ENCODE measurements at places on chromosomes 7 and 10. TPM values are rescaled to one million over a fixed set of nuclear protein-coding genes. Genes with fewer than 3 reads are reported as not detected.

DNA sequence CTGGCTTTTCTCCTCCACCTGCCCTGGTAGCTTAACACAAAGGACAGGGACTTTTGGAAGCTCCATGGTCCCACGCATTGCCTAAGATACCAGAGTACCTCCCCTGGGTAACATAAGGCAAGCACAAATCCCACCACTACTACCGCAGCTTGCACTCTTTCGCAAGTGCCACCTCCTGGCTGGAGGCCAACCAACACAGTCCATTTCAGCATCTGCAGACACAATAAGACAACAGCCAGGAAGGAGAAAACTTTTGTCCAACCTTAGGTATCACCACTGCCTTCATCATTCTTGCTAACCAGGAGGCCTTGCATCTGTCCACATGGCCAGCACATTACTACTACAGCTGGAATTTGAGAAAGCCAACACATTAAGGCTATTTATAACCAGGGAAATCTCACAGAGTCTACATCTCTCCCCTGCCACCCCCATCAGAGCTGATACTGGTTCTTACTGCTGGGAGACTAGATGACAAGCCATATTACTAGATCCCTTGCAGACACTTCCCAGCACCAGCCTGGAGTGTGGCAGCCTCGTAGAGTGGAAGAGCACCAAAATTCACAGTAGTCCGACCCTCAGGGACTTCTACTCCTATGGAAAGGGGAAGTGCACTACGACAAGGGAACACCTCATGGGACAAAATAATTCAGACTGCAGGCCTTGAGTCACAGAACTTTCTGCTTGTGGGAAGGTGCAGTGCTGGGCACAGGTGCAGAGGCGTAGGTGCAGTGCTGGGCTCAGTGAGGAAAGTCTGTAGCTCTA is 39.8 kb upstream of the CDK13 start:
- H3K4me1 ChIP-seq = peaks cover 9% of the 10 kb centered on the region
- H3K4me3 ChIP-seq = no peak overlapping the region
- DNase-seq = no peak
- peaks cover 6% of the 10 kb centered on the region for H3K36me3 ChIP-seq
- no peaks in the 10 kb centered on the region for H3K27me3 ChIP-seq
- H3K27ac ChIP-seq = no peak overlapping the region

GRCh38 chr10:43396061-43396927 is 12.7 kb downstream of the HNRNPF start:
- H3K27ac ChIP-seq = peak overlapping the region; percentile 97
- H3K4me1 ChIP-seq = peaks cover 68% of the 10 kb centered on the region
- H3K27me3 ChIP-seq = no peaks in the 10 kb centered on the region
- H3K36me3 ChIP-seq = peaks cover 85% of the 10 kb centered on the region
- peak; percentile 86 for DNase-seq

DNA sequence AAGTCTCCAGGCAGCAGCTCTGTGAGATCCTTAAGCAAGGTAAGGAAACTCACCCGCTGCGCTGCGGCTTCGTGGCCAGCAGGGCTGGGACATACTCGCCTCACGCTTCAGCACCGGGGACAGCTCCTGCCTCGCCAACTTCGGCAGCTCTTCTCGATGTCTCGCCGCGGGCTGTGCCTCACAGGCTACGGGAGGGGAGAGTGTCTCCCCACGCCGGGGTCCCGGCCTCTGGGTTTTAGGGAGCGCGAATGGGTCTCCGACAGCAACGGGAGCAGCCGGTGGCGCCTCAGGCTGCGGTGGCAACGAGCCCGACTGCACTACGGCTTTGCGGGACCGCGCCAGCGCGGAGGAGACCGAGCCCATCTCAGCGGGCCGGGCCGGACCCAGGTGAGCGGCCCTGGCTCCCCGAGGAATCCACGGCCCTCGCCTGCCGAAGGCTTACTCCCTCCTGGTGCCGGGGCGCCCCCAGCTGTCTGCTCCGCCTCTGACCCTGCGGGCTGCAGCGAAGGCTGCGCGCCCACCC is 62.4 kb downstream of the LSM5 start:
- H3K27ac ChIP-seq = no peak overlapping the region
- peak; percentile 73 for DNase-seq
- no peaks in the 10 kb centered on the region for H3K36me3 ChIP-seq
- peaks cover 55% of the 10 kb centered on the region for H3K27me3 ChIP-seq
- H3K4me1 ChIP-seq = peaks cover 2% of the 10 kb centered on the region
- no peak overlapping the region for H3K4me3 ChIP-seq

The SLC18A2 gene
- not detected for total RNA-seq

The SLC26A5 gene
- total RNA-seq = not detected

GRCh38 chr10:69757553-69758309 is 44.0 kb upstream of the COL13A1 start:
- DNase-seq = no peak
- no peaks in the 10 kb centered on the region for H3K36me3 ChIP-seq
- H3K27me3 ChIP-seq = peaks cover 4% of the 10 kb centered on the region
- no peak overlapping the region for H3K27ac ChIP-seq

- peak overlapping the region; percentile 91 for H3K4me3 ChIP-seq
- H3K4me1 ChIP-seq = peaks cover 35% of the 10 kb centered on the region
- no peaks in the 10 kb centered on the region for H3K27me3 ChIP-seq
- DNase-seq = no peak
- peaks cover 16% of the 10 kb centered on the region for H3K36me3 ChIP-seq
- H3K27ac ChIP-seq = peak overlapping the region; percentile 97
Measured at GRCh38 chr10:14953424-14954000, 384 bp downstream of the DCLRE1C start.

DNA sequence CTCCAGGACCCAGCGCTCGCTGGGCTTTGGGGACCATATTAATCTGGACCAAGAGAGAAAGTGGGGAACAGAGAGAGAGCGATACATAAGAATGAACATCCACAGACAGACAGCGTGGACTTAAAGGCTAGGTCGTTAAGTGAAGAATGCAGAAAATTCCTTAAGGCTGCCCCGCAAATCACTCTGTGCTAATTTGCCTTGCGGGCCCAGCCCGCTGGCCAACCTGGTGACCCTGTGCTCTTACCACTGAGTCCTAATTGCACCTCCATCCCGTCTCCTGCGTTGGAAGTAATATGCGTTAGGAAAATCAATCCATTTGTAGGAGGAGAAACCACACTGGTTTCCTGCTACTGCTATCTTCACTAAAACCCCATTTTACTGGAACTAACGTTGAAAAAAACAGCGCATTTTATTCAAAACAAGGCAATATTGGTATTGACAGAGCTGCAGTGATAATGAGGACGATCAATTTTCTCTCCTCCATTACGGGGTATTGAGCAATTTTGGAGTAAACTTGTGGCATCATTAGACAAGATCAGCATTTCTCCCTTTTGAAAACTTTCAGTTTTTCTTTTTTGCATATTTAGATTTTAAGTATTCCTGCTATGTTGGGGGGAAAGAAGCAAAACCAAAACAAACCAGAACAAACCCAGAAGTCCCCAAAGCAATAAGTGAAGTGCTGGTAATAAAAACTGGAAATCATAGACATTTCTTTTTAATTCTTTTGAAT is 85.2 kb downstream of the WDFY4 start:
- no peaks in the 10 kb centered on the region for H3K27me3 ChIP-seq
- no peak overlapping the region for H3K4me3 ChIP-seq
- H3K4me1 ChIP-seq = no peaks in the 10 kb centered on the region
- DNase-seq = no peak
- H3K27ac ChIP-seq = no peak overlapping the region
- H3K36me3 ChIP-seq = no peaks in the 10 kb centered on the region

DNA sequence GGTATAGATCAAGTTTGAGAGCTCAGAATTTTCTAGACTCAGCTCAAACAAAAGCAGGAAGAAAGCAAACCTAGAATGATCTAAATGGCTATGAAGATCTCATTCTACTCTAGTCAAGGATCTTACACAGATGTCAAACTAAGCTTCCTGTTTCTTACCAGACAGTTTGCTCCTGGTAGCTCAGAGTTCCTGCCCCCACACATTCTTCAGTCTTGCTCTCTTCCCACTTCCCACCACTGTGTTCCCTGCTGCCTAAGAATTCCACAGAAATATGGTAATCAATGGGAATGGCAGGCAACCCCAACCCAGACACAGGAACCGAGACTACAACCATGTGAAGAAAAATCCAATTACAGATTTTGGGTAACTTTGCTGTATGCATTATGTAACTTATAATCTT is 133.4 kb upstream of the PTN start:
- H3K27ac ChIP-seq = no peak overlapping the region
- H3K36me3 ChIP-seq = no peaks in the 10 kb centered on the region
- DNase-seq = no peak

The CCNJ gene
- 6.8 TPM for total RNA-seq

The LRRC17 gene
- not detected for total RNA-seq

GRCh38 chr7:116631676-116632075 is 40.3 kb upstream of the MET start:
- DNase-seq = no peak
- H3K36me3 ChIP-seq = no peaks in the 10 kb centered on the region
- no peak overlapping the region for H3K4me3 ChIP-seq
- H3K27me3 ChIP-seq = peaks cover 39% of the 10 kb centered on the region
- no peak overlapping the region for H3K27ac ChIP-seq

- H3K27me3 ChIP-seq = no peaks in the 10 kb centered on the region
- peaks cover 44% of the 10 kb centered on the region for H3K36me3 ChIP-seq
- H3K4me1 ChIP-seq = no peaks in the 10 kb centered on the region
- no peak overlapping the region for H3K4me3 ChIP-seq
Measured at GRCh38 chr7:99010281-99010680, 131.9 kb downstream of the TRRAP start.

The CCDC3 gene
- 0.06 TPM for total RNA-seq

The TMEM176A gene
- not detected for total RNA-seq

DNA sequence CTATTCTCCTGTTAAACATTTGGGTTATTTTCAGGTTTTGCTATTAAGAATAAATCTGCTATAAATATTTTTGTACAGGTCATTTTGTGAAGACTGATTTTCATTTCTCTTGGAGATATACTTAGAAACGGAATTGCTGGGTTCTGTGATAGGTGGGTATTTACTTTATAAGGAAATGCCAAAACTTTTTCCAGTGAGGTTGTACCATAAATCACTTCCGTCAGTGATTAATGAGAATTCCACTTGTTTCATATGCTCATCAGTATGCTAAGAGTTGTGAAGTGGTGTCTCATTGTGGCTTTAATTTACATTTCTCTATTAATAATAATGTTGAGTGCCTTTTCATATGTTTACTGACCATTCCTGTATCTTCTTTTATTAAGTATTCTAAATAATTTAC is 84.0 kb upstream of the KLF14 start:
- no peak overlapping the region for H3K4me3 ChIP-seq
- peaks cover 13% of the 10 kb centered on the region for H3K4me1 ChIP-seq
- no peaks in the 10 kb centered on the region for H3K36me3 ChIP-seq
- no peak overlapping the region for H3K27ac ChIP-seq

GRCh38 chr7:96253964-96254363 is 67.9 kb downstream of the SLC25A13 start:
- no peak for DNase-seq
- H3K36me3 ChIP-seq = peaks cover 48% of the 10 kb centered on the region
- H3K27ac ChIP-seq = no peak overlapping the region
- no peaks in the 10 kb centered on the region for H3K27me3 ChIP-seq

GRCh38 chr7:70439651-70440050 is 692.3 kb upstream of the GALNT17 start:
- no peaks in the 10 kb centered on the region for H3K27me3 ChIP-seq
- no peak for DNase-seq
- no peaks in the 10 kb centered on the region for H3K36me3 ChIP-seq

DNA sequence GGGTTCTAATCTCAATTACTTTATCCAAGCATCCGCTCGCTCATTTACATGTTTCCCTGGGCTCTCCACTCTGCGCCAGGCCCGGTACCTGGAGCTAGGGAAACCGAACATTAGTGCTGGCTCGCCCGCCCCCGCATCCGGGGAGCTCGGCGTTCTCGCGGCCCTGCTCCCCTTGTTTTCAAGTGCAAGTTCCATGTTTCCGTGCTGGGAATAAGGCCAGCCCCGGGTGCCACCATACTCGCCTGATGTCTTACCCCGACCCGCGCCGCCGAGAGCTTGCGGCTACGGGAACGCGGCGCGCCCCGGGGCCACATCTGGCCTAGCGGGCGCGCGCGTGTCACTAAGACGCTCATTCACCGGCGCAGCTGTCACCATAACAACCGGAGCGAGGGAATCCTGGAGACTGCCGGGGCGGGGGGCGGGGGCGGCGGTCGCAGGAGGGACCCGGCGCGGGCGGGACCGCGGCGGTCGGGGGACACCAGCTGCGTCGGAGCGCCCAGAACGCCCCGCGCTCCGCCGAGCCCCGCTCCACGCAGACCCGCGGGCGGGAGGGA is at the start of gene NEURL1:
NEURL1 (plus strand) TSS at position 344 of the 554 bp plus-strand sequence. CDS start 683 bp downstream, outside the sequence.
- H3K4me3 ChIP-seq = peak within 1 kb of the TSS; percentile 73
- peaks cover 22% of the 10 kb centered on the region for H3K4me1 ChIP-seq

GRCh38 chr7:105776068-105776790 is 100.2 kb downstream of the ATXN7L1 start:
- peaks cover 8% of the 10 kb centered on the region for H3K36me3 ChIP-seq
- H3K27ac ChIP-seq = no peak overlapping the region
- no peak overlapping the region for H3K4me3 ChIP-seq

- H3K4me3 ChIP-seq = no peak overlapping the region
- no peak overlapping the region for H3K27ac ChIP-seq
- peaks cover 3% of the 10 kb centered on the region for H3K4me1 ChIP-seq
- H3K36me3 ChIP-seq = peaks cover 5% of the 10 kb centered on the region
- H3K27me3 ChIP-seq = no peaks in the 10 kb centered on the region
Measured at GRCh38 chr7:157250605-157251228, 86.1 kb upstream of the DNAJB6 start.

DNA sequence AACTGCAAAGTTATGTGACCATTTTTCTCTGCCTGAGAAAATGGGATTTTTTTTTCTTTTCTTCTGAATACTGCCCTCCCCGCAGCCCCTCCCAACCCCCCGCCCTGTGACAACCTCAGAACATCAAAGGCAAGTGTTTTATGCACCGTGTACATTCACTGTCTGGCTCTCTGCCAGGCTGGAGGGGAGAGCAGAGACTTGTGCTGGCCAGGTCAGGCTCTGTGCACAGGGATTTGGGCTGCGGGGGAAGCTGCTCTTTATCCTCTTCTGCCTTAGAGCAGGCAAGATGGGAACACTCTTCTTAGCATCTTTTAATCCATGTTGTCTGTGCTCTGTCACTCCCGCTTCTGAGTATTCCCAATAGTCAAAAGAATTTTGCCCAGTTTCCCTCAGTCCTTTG is 195.1 kb downstream of the CCSER2 start:
- no peak overlapping the region for H3K4me3 ChIP-seq
- peaks cover 6% of the 10 kb centered on the region for H3K27me3 ChIP-seq
- H3K36me3 ChIP-seq = peaks cover 12% of the 10 kb centered on the region
- H3K4me1 ChIP-seq = peaks cover 5% of the 10 kb centered on the region
- H3K27ac ChIP-seq = no peak overlapping the region
- DNase-seq = no peak

The SFRP4 gene
- total RNA-seq = not detected

GRCh38 chr10:78460204-78460603 is 426.5 kb downstream of the RPS24 start:
- DNase-seq = no peak
- no peak overlapping the region for H3K27ac ChIP-seq
- no peaks in the 10 kb centered on the region for H3K4me1 ChIP-seq
- no peak overlapping the region for H3K4me3 ChIP-seq

DNA sequence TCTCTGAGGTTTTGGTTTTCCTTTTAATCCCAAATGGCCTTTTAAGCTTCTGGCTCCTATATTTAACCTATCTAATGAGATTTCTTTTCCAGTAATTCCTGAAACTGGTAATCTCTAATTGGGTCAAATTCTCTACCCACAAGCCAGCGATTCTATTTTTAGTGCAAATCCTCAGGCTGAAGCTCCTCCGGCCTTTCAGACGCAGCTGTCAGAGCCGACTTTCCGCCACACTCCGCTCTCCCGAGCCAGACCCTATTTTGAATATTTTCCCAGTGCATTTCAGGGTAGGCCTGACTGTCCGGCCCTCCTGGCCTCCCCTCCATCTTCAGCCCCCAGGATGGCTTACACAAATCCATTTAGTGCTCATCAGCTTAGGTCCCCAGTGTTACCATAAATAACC is 9.7 kb upstream of the ADCY1 start:
- H3K4me1 ChIP-seq = no peaks in the 10 kb centered on the region
- H3K27me3 ChIP-seq = peaks cover 4% of the 10 kb centered on the region
- H3K4me3 ChIP-seq = no peak overlapping the region
- no peaks in the 10 kb centered on the region for H3K36me3 ChIP-seq

Measured in activated naive CD8-positive, alpha-beta T cell treated with anti-CD3 and anti-CD28 coated beads for 36 hours (primary cell).